ENCODE measurements at places on chromosomes 2 and 18.

- DNase-seq = no peak
Observed at GRCh38 chr18:3217948-3218647, 1.7 kb downstream of the MYOM1 start.

- DNase-seq = no peak
Observed at GRCh38 chr18:60568220-60568619, 195.6 kb upstream of the MC4R start.

DNA sequence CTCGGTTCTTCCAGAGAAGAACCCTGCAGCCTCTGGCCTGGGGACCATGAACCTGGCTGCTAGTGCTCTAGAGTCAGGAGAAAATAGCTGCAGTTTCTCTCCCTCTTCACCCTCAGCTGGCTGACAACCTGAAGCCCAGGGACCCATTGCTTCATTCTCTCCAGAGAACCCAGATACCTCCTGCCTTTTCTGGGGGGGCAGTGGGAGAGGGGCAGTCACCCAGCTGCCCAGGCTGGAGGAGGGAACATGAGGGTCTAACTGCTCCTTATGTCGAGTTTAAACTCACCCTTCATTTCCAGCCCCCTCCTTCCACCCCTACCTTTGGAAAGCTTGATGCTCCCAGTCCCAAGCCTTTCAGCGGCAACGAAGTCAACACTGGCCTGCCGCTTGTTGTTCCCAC lies 7.6 kb upstream of the ZFAND2B start:
- DNase-seq = no peak

GRCh38 chr2:1881502-1881901 lies 137.2 kb upstream of the PXDN start:
- no peak for DNase-seq

- DNase-seq = peak; percentile 46
Observed at GRCh38 chr2:201642086-201642578, 1.2 kb downstream of the TMEM237 start.

GRCh38 chr2:70668911-70669310 lies 99.1 kb downstream of the ADD2 start:
- DNase-seq = no peak

DNA sequence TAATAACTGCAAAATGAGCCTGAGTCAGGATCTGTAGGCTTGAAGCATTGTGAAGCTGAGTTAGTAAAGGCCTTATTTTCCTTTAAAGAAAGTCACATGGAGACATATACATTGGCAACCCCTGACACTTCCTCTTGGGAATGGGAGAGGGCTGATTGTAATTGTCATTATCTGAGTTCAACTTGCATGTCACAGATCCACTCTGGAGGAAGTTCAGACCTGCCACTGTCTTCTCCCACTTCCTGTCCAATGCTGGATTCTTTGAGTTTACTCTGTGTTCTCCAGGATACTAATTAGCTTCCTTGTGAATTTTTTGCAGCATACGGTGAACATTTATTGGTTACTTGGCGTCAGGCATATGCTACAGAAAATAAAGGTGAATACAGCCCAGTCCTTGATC lies 34.1 kb downstream of the SMARCAL1 start:
- DNase-seq = no peak

DNA sequence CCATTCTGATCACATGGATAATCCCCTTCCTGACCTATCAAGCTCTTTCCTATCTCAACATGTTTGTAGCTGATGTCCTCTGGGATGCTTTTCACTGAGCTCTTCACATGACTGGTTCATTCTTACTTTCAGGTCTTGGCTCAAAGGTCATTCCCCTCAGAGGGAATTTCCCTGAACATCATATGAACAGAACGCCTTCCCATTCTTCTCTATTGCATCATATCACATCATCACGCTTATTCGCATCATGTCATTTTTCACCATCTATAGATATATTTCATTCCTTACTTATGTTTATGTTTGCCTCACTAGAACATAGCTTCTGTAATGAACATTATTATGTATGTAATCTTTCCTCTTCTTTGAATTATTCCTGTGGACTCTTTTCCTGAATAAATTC lies 178.9 kb upstream of the APCDD1 start:
- DNase-seq = no peak

DNA sequence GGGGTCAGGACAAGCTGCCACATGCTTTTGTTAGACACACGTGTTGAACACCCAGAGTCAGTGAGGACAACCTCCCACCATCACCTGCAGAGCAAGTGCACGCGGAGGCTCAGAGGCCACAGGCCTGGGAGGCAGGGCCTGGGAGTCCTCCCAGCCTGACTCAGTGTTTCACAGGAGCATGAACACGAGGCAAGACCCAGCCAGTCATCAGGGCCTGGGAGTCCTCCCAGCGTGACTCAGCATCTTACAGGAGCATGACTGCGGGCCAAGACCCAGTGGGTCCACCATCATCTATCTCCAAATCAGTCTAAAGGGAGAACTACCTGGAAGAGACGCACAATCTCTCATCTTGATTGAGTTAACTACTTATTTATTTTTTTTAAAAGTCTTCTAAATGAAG lies 112.6 kb upstream of the PXDN start:
- DNase-seq = no peak

DNA sequence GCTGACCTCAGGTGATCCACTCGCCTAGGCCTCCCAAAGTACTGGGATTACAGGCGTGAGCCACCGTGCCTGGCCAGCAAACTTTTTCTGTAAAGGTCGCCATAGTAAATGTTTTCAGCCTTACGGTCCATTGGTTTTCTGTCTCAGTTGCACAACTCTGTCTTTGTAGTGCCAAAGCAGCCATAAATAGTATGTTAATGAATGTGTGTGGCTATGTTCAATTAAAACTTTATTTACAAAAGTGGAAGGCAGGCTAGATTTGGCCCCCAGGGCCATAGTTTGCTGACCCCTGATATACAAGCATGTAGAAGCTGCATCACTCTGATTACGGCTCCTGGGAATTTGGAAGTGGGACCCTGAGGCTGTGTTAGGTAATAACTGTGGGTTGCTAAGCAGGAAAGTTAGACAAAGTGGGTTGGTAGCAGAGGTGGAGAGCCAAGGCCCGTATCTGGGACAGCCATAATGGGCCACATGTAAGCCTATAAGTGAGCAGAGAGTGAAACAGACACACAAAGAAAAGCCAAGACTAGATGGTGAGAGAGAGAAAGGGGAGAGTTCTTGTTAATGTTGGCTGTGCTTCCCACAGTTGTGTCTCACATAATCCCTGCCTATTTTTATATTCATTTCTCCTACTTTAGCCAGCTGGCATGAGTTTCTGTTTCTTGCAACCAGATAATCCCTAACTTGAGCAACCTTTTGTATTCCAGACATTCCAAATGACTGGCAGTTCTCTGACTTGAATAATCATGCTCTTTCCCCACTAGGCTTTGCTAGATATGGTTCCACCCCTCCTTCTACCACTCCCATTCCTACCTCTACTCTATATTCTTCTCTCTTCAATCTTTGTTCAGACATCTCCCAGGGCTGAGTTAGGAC lies 223.3 kb upstream of the STON1 start:
- DNase-seq = no peak

GRCh38 chr18:25132786-25133496 lies 219.0 kb downstream of the ZNF521 start:
- DNase-seq = no peak

DNA sequence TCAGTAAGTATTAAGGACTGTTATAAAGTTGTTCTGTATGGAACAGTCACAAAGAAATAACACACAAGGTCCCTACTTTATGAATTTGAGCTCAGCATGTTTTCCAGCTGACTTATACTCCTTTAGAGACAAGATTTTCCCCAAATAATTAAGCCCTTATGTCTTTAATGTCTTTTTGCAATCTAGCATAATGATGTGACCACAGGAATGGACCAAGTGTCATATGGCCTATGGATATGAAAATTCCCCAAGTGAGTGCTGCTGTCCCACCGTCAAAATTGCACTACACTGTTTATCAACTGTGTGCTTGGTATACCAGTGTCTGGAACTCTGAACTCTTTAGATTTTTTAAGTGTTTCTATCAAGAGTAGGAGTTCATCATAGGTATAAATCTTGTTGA lies 369.6 kb downstream of the PID1 start:
- no peak for DNase-seq

GRCh38 chr18:13379062-13379865 lies 160.7 kb downstream of the LDLRAD4 start:
- no peak for DNase-seq
